ENCODE measurements at places on chromosomes 1 and 21.

DNA sequence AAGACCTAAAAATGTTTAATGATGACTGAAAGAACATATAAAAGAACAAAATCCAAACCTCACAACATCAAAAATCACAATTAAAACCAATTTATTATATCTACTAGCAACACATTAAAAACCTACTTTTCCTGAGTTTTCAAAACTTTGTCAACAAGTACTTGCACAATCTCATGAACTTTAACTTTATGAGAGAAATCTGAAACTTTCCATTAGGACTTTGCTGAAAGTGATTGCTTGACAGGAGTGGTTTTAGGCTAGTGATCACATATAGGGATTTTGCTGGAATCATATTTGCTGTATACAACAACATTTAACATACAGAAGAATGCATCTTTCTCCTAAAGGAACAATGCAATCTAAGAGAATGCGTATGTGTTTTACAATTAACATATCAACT is 13.2 kb downstream of the HNRNPR start:
- DNase-seq = no peak

- no peak for DNase-seq
These were observed 22.4 kb downstream of the LRRC8B start for GRCh38 chr1:89546934-89547562.

DNA sequence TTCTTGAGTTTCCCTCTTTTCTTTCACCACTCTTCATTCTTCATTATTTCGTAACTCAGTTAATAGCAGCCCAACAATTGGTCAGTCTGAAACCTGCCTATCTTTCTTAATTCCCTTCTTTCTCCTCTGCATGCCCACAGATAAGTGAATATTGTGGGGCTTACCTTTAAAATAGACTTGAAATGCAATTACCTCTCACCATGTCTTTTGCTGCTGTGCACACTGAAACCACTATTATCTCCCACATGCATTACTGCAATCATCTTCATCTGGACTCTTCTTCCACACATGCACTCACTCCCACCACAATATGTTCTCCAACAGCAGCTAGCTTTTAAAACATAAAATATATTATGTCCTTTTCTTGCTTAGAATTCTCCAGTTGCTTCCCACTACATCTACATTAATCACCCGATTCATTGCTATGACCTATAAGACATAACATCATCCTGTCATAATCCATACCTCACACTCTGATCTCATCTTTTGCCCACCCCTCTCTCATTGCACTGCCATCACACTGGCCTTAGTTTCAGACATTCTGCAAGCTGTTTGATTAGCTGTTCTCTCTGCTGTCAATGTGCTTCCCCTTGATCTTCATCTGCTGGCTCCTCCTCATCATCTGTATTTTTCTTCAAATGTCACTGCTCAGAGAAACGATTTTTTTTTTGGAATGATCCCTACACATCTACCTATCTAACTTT is 304.8 kb downstream of the PTPRC start:
- no peak for DNase-seq

GRCh38 chr1:107433068-107433467 is 292.2 kb downstream of the NTNG1 start:
- DNase-seq = no peak

- no peak for DNase-seq
These were observed 3.1 kb downstream of the ATP1A1 start for GRCh38 chr1:116375887-116376728.

DNA sequence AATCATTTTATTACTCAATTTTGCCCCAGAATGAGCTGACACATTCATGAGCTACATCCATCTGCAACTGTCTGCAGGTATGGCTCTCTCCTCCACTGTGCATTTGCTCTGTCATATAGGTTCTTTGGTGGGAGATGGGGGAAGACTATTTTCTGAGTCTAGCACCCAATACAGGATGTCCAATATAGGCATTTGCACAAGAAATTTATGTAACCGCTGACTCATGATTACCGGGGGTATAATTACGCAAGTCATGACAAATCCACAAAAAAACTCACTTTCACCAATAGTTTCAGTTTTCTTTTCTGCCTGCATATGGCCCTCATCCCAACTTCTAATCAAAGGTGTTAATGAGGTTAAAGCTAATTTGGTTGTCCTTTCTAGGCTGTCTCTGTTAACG is 17.5 kb upstream of the VSIG8 start:
- DNase-seq = no peak

DNA sequence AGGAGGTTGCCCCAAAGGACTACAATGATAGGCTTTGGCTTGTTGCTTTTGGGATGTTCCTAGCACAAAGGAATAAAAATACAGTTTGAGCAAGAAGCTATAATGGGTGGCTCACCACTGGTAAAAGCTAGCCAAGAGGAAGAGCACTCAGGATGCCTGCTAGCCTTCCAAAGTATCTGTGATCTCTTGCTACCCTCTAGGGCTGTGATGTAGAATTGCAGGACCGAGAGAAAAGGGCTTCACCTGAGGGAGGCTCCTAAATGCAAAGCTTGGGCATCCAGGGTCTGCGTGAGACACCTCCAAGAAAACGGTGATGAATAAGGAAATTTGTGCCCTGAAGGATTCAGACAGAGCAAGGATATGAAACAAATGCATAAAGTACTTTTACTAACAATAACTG is 17.7 kb downstream of the IVL start:
- no peak for DNase-seq

DNA sequence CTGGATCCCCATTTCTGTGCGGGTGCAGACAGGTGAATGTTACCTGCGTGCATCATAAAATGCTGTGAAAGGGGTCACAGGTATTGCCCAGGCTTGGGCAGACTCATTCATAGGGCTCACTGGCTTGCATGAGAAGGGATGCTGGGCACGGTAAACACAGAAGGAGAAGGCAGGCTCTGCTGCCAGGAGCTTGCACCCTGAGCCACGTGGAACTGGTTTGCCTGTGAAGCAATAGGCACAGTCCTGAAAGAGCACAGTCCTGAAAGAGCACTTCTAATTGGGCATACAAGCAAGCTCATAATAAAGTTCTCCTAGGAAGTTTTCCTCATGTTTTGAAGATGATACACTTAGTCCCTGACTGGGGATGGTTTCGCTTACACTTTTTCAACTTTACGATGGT is 40.9 kb downstream of the GALNT2 start:
- no peak for DNase-seq

DNA sequence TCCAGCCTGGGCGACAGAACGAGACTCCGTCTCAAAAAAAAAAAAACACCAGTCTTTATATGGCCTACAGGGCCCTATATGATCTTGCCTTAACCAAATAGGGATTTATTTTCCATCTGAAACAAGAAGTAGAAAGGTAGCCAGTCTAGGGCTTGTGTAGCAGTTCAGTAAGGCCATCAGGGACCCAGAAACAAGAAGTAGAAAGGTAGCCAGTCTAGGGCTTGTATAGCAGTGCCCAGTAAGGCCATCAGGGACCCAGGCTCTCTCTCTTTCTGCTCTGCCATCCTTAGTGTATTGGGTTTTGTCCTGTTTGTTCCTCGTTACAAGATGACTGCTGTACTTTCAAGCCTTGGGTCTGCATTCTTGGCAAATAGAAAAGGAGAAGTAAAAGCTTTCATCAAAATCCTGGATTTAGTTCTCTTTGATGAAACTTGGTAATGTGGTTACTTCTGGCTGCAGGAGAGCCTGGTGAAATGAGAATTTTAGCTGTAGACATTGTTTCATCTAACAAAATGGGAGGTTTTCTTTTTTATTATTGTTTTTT is 46.1 kb downstream of the PKN2 start:
- DNase-seq = no peak

- DNase-seq = no peak
These were observed 41.2 kb downstream of the DPT start for GRCh38 chr1:168687816-168688215.

DNA sequence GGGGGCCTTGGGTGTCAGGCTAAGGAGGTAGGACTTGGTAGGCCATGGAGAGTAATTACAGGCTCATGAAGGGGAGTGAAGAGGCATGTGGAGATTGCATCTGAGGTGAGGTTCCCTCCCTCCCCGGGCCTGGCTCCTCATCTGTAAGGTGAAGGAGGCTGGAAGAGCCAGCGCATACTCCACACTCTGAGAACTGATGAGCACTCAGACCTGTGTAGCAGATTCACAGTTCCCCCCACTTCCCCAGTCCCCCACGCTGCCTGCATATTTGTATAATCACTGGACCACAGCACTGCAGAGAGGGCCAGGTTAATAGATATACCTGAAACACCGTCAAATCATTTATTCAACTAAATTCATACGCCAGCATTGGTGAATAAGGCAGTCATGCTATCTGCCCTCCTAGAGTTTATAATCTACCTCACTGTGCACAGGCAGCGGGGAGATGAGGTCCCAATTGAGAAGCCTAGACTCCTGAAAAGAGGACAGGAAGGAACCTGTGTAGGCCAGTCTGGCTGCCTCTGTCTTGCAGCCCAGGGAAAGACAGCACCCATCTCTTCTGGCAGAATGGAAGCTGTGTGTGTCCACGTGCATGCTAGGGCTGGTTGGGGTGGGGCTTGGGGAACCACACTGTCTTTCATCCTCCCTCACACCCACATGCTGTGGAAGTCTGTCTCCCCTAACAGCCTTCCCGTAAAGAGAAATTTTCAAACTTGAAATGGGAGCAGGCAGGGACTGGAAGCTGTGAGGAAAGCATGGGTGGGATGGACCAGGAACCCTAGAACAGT is 110.6 kb upstream of the ATP1A1 start:
- DNase-seq = peak; percentile 50

DNA sequence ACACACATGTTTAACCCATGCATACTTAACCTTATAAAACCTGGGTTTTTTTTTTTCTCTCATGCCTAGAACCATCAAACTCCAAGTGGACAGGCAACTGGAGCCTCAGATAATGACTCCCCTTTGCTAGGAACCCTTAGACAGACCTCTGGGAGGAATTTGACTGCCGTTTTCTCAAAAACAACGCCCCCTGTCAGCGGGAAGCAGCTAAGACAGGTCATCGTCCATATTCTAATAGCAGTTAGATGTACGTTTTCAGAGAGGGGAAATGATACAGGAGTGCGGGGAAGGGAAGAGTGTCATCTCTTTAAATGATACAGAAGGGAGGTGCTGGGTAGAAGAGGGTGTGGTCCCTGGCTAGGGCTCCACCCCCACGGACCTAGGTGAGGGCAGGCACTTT is 34.7 kb downstream of the LRRC3 start:
- DNase-seq = no peak

DNA sequence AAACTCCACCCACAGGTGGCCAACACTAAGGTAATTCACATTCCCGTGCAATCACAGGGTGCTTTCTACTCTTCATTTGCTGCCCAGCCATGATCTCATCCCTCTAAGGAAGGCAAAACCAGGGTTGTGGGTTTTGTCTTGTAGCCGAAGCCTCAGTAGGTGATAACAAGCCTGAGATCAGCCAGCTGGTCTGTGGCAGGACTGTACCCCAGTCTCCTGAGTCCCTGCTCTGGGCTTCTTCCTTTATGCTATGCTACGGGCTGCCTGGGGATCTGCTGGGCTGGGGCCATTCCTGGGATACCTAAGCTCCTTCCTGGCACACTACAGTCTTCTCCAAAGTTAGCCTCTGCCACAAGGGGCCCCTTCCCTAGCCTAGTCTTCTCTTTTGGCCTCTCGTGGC is 9.8 kb downstream of the PPFIA4 start:
- DNase-seq = no peak

Data from germinal center (tissue), 1 donor.